CD4-positive, alpha-beta T cell treated with Interleukin-15 for 1 hour (primary cell): ENCODE measurements at places on chromosomes 16 and 17.

DNA sequence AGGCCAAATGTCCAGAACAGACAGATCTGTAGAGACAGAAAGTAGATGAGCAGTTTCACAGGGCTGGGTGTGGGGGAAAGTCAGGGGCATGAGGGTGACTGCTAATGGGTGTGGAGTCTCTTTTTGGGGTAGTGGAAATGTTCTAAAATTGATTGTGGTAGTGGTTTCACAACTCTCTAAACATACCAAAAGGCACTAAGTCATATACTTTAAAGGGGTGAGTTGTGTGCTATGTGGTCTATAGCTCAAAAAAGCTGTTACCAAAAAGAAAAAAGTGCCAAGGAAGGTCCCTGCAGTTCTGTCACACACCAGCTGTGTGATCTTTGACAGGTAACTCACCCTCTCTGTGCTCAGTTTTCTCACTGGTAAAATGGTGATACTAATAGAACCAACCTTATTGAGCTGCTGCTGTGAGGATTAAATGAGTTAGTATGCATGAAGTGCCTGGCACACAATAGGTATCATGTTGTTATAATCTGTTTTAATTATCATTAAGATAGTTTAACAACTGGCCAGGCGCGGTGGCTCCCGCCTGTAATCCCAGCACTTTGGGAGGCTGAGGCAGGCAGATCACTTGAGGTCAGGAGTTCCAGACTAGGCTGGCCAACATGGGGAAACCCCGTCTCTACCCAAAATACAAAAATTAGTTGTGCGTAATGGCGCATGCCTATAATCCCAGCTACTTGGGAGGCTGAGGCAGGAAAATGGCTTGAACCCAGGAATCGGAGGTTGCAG, 10.3 kb downstream of the ITGAX start:
- DNase-seq = no peak

- DNase-seq = no peak
These were observed 3.1 kb downstream of the PHAF1 start for GRCh38 chr16:67112591-67113399.

GRCh38 chr16:28003923-28004322, 59.6 kb downstream of the GSG1L start:
- no peak for DNase-seq

DNA sequence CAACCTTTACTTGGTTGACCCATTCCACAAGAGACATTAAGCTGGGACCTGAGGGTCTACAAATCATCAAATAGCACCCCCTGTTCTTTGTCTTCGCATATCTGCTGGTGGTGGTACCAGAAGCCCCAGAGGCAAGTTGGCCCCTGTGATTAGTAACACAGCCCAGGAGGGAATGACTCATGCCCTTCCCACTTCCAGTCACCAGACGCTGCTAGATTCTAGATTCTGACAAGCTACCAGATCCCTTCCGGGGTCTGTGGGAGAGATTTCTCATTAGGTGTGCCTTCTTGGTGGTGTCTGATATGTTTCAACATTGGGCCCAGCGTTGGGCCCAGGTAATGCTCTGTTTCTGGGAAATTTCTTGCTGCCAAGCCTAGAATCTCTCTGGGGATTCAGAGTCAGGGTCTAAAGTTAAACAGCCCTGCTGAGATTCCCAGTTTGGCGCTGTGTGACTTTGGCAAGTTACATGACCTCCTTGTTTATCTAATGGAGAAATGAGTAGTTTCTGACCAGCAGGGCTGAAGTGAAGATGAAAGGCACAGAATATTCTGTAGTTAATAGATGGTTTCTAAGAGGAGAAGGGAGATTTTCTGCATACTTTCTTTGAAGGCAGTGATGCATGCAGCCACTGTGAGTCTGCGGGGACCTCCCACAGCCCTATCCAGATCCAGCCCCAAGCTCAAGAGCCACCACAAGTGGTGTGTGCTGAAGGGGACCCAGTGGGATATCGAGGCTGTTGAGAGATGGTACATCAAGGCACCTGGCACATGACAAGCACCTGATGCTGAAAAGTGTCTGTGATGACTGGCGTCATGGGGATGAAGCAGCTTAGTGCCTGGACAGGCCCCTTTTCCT, 3.9 kb downstream of the TRPV2 start:
- DNase-seq = no peak
